ENCODE measurements at places on chromosomes 2 and 18. TPM values are rescaled to one million over a fixed set of nuclear protein-coding genes. Genes with fewer than 3 reads are reported as not detected.

Gene TUBA4B
- not detected for total RNA-seq

Gene C1QL2
- 4.1 TPM for total RNA-seq

Gene IKZF2
- total RNA-seq = 29.0 TPM

Gene DNAH7
- 6.1 TPM for total RNA-seq

Gene LYG1
- total RNA-seq = 1.5 TPM
